ENCODE measurements at places on chromosomes 3 and 15.

GRCh38 chr3:10404377-10404776, 83.5 kb upstream of the SEC13 start:
- no peak for DNase-seq

- DNase-seq, result no peak
These were observed 5.8 kb upstream of the MANF start for GRCh38 chr3:51379301-51379700.

- no peak for DNase-seq
These were observed 5.8 kb downstream of the SQOR start for GRCh38 chr15:45640616-45641015.

- DNase-seq, result no peak
These were observed 136.8 kb upstream of the ACP3 start for GRCh38 chr3:132180337-132180791.

GRCh38 chr3:49199239-49199899, 28.0 kb downstream of the KLHDC8B start:
- no peak for DNase-seq

GRCh38 chr15:100879464-100880138, at the start of gene ALDH1A3:
ALDH1A3 (plus strand) TSS chr15:100879831; CDS start chr15:100879908, 77 bp downstream.
- no peak for DNase-seq

DNA sequence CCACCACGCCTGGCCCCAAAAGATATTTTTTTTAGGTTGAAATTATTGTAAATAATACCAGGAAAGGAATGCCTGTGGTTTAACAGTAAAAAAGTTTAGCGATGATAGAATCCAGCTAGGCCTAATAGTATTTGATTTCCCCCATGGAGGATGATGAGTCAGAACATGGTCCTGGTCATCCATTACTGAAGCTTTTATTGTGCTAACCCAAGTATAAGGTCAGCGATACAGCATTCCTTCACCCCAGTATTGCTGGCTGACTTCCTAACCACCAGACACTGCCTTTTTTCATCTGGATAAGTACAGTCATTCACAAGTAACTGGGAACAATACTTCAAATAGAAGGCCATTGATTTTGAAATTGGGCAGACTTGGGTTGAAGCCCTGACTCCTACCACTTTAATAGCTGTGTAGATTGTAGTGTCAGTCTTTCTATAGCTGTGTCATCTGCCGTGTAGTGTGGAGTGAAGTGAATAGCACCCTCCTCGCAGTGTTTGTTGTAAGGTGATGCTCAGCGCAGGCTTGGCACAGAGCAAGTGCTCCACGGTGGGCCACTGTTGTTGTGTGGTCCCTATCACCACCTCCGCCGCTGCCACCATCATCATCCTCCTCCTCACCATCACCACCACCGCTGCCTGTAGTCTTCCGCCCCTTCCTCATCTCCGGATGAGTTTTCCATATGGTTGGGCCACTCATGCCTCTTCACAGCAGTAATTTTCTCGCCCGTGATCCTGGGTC, 436.0 kb upstream of the TPM1 start:
- no peak for DNase-seq

- DNase-seq, result no peak
These were observed 66.1 kb upstream of the MYZAP start for GRCh38 chr15:57525581-57525980.

- DNase-seq, result no peak
These were observed 10.0 kb upstream of the MBNL1 start for GRCh38 chr3:152258448-152259393.

- DNase-seq, result no peak
These were observed 427.1 kb downstream of the SHQ1 start for GRCh38 chr3:72421126-72421525.

- DNase-seq, result no peak
These were observed 512.9 kb upstream of the SGO1 start for GRCh38 chr3:20698896-20699295.

GRCh38 chr15:75153087-75153486, 48.6 kb upstream of the C15orf39 start:
- no peak for DNase-seq

- no peak for DNase-seq
These were observed 22.2 kb downstream of the MESD start for GRCh38 chr15:80967451-80967850.

GRCh38 chr3:133256787-133257483, 142.9 kb upstream of the BFSP2 start:
- DNase-seq, result no peak

DNA sequence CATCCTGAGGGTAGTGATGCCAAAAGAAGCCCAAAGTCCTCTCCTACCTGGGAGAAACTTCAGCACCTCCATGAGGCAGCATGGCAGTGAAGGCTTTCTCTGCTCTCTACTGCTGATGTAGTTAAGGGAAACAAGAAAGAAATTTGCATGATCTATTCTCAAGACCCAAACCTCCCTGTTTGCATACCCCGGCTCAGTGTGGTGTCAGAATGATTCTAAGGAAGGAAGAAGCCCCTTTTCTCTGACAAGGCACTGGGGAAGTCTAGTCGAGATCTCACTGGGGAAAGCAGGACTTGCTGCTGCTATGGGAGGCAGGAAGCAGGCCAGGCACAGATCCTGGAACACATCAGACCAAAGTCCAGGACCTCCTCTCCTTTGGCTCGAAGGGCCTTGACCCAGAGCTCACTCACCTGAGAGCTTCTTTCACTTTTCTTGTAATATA, 89.4 kb upstream of the ICE2 start:
- no peak for DNase-seq

DNA sequence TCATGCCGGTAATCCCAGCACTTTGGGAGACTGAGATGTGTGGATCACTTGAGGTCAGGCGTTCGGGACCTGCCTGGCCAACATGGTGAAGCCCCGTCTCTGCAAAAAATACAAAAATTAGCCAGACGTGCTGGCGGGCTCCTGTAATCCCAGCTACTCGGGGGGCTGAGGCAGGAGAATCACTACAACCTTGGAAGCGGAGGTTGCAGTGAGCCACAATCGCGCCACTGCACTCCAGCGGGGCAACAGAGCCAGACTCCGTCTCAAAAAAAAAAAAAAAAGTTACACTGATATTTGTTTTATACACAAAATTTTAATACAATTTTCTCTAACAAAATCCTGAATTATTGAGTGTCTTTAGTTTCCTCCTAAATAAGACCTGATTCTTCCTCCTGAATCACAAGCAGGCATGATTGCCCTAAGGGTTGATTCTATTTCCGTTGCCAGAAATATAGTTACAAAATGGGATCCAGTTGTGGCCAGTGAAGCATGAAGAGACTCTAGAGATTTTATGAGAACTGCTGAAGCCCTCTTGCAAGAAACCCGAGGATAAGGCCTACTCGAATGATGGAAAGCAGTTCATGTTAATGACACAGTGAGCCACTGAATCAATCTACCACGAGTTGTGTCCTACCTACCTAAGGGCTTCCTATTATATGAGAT, 9.6 kb upstream of the SMARCC1 start:
- no peak for DNase-seq

GRCh38 chr15:71294251-71294910, 179.1 kb downstream of the THSD4 start:
- DNase-seq, result no peak

DNA sequence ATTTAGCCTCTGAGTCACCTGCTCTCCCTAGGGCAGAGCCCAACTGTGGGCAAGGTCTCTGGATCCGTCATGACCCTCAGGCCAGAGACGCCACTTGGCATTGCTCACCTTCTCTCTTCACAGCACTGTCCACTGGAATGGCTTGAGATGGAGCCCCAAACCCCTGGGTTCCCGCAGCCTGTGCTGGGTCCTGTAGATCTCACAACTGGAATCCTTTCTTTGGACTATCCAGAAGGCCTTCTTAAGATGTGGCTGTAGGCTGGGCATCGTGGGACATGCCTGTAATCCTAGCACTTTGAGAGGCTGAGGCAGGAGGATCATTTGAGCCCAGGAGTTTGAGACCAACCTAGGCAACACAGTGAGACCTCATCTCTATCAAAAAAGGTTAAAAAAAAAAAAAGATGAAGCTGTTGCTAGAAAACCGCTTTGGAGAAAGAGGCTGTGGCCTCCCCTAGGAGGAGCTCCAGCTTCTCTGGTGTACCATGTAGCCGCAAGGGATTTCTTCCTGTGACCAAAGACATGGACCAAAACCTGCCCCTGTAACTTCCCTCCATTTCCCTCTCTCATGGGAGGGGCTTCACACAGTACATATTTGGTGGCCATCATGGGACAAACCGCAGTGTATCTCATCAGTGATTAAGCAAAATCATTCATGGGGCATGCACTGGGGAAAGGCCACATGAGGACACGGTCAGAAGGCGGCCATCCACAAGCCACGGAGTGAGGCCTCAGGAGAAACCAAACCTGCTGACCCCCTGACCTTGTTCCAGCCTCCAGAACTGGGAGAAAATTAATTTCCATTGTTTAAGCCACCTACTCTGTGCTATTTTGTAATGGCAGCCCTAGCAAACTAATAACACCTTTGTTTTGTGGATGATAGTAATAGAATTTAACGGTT, 23.3 kb upstream of the BUB1B start:
- no peak for DNase-seq

DNA sequence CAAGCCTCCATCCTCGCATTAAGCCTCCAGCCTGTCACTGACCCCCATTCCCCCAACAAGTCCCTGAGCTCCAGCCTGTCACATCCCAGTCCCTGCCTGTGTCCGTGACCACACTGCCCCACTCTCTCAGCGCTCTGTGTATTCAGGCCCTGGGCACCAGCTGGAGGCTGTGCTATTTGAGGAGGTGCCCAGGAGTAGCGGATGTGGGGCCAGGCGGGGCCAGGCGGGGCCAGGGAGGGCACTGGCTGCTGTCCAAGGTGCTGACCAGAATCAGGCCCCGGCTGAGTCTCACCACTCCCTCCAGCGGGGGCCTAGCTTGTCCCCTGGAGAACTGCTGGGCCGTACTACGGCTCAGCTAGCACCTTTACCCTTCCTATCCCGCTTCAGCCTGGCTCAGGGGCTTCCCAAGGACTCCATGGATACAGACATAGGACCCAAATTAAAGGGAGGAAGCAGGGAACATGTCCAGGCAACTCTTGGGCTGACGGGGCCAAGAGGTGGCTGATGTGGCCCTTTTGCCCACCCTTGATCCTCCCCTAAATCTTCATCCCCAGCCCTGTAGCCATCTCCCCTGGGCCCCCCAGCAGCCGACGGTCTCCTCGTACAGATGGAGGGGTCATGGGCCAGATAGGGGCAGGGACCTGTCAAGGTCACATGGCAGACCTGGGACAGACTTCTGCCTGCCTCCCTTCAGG, 1.1 kb downstream of the HHATL start:
- DNase-seq, result peak; percentile 11

GRCh38 chr3:185807445-185808068, 17.3 kb downstream of the IGF2BP2 start:
- no peak for DNase-seq

DNA sequence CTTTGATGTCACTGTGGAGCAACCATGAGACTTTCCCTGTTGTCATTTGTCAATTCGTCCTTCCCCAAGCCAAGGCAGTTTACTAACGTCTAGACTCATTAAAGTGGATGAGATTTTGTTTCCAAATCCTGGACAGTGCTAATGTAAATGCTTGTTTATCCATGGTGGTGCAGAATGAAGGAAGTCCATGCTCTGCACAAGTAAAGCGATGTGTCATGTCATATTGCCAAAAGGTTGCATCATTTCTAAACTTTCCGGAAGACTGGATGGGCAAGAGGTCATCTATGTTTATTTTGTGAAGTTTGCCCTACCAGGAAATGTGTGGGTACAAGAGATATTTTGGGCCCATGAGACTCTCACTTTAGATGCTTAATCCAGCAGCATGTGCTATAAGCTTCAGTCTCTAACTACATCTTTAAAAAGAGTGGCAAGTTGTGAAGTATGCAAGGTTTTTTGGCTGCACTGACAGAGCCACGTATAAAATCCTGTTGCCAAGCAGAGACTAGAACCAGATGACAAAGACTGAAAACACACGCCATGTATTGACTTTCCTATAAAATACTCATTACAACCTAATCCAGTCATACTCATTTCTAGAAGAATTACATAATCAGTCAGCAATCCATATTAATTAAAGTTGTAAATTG, 72.1 kb upstream of the FNDC3B start:
- DNase-seq, result no peak

DNA sequence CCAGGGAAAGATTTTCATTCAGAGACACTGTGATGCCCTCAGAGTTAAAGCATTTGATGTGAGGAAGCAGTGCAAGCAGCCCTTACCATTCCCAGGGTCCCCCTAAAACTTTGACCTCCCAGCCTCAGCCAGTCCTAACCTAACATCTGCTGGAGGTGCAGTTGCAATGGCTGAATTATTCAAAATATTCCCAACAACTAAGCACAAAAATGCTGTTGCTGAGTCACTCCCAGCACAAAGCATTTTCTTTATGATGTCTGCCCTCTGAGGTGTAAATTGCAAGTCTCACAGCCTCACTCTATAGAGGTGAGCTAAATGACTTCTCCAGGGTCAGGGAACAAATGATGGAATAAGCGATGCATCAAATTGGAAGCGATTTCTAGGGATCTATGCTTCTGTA, 6.4 kb upstream of the REC114 start:
- no peak for DNase-seq
